ENCODE measurements at places on chromosomes 6 and 20. TPM values are rescaled to one million over a fixed set of nuclear protein-coding genes. Genes with fewer than 3 reads are reported as not detected.

Gene LY6G6C
- total RNA-seq = not detected

Gene ROS1
- total RNA-seq = not detected

Gene BAG2
- total RNA-seq = 5.8 TPM

Gene HMGCLL1
- total RNA-seq = not detected

Gene ADAM33
- not detected for total RNA-seq

Gene GRM1
- not detected for total RNA-seq

Gene HCK
- total RNA-seq = not detected

Gene ESR1
- total RNA-seq = not detected
